ENCODE measurements at places on chromosomes 16 and 17.
A peak's percentile ranks its signal among the peaks of the same experiment; 100 is the strongest.

DNA sequence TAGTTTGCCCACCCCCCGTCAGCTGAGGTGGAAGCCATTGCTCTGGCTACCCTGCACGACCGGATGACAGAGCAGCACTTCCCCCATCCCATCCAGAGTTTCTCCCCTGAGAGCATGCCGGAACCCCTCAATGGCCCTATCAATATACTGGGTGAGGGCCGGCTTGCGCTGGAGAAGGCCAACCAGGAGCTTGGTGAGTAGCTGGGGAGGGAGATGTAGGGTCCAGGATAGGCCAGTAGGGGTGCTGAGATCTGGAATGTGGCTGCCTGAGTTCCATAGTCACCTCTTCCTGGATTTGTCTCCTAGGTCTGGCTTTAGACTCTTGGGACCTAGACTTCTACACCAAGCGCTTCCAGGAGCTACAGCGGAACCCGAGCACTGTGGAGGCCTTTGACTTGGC, 6.4 kb downstream of the PFAS start:
- no peaks in the 10 kb centered on the region for H3K27me3 ChIP-seq
- H3K4me3 ChIP-seq: no peak overlapping the region
- H3K27ac ChIP-seq: no peak overlapping the region
- no peaks in the 10 kb centered on the region for H3K4me1 ChIP-seq

GRCh38 chr16:66523861-66524354, 26.0 kb downstream of the TK2 start:
- no peak for DNase-seq
- H3K27me3 ChIP-seq: no peaks in the 10 kb centered on the region
- H3K4me3 ChIP-seq: no peak overlapping the region
- H3K36me3 ChIP-seq: peaks cover 65% of the 10 kb centered on the region
- H3K27ac ChIP-seq: no peak overlapping the region

DNA sequence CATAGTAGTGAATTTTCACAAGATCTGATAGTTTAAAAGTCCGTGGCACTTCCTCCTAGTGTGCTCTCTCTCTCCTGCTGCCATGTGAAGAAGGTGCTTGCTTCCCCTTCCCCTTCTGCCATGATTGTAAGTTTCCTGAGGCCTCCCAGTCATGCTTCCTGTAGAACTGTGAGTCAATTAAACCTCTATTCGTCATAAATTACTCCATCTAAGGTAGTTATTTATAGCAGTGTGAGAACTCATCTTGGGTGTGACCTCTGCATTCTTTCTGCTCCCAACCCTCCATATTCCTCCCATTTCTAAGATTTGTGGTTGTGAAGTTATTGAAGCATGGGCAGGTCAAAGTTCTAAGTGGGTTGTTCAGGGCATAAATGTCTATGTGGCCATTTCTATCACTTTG, 62.1 kb upstream of the ADAMTS18 start:
- peaks cover 7% of the 10 kb centered on the region for H3K27me3 ChIP-seq
- no peak overlapping the region for H3K27ac ChIP-seq
- peak; percentile 6 for DNase-seq
- peaks cover 2% of the 10 kb centered on the region for H3K4me1 ChIP-seq

GRCh38 chr16:30485818-30486436, 13.4 kb downstream of the ITGAL start:
- H3K4me1 ChIP-seq: peaks cover 6% of the 10 kb centered on the region
- H3K27me3 ChIP-seq: peaks cover 25% of the 10 kb centered on the region
- DNase-seq: peak; percentile 74

- H3K36me3 ChIP-seq: no peaks in the 10 kb centered on the region
- DNase-seq: no peak
- H3K27me3 ChIP-seq: no peaks in the 10 kb centered on the region
Measured at GRCh38 chr17:32862940-32863339, 14.0 kb downstream of the MYO1D start.

GRCh38 chr16:8899709-8900317, 17.7 kb downstream of the LITAFD start:
- peaks cover 94% of the 10 kb centered on the region for H3K36me3 ChIP-seq
- H3K27me3 ChIP-seq: no peaks in the 10 kb centered on the region
- no peak for DNase-seq
- no peak overlapping the region for H3K27ac ChIP-seq
- no peak overlapping the region for H3K4me3 ChIP-seq

DNA sequence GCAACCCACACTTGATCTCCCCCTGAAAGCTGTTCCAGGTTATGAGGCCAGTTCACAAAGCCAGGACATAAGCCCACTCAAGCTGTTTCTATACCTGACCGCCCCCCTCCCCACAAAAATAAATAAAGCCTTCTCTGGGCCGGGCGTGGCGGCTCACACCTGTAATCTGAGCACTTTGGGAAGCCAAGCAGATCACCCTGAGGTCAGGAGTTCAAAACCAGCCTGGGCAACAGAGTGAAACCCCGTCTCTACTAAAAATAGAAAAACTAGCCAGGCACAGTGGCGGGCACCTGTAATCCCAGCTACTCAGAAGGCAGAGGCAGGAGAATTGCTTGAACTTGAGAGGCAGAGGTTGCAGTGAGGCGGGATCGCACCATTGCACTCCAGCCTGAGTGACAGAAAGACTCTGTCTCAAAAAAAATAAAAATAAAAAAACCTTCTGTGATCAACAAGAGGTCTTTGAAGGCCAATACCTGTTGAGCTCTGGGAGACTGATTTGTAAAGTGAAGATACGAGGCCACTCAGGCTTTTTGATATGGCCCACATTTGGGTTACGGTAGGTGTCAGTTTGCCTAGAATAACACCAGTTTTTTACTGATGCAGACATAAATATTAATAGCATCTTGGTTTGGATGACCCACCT, 2.2 kb downstream of the KDM8 start:
- DNase-seq: no peak
- H3K27me3 ChIP-seq: no peaks in the 10 kb centered on the region
- H3K27ac ChIP-seq: no peak overlapping the region
- peaks cover 6% of the 10 kb centered on the region for H3K4me1 ChIP-seq
- no peak overlapping the region for H3K4me3 ChIP-seq

All from mesenchymal stem cell (in vitro differentiated cells and primary cell).